ENCODE measurements at places on chromosomes 11 and 22. TPM values are rescaled to one million over a fixed set of nuclear protein-coding genes. Genes with fewer than 3 reads are reported as not detected.

GRCh38 chr11:70089631-70090030, 11.5 kb downstream of the ANO1 start:
- DNase-seq = no peak

- DNase-seq = no peak
Observed at GRCh38 chr11:31417816-31418215, 48.2 kb downstream of the DNAJC24 start.

The YPEL1 gene
- total RNA-seq = 6.7 TPM

- no peak for DNase-seq
Observed at GRCh38 chr11:61756452-61757212, 4.2 kb downstream of the MYRF start.

GRCh38 chr22:40058265-40058664, 63.5 kb downstream of the FAM83F start:
- DNase-seq = no peak

Measured in naive thymus-derived CD8-positive, alpha-beta T cell (primary cell).